ENCODE measurements at places on chromosomes 12 and 14.
A peak's percentile ranks its signal among the peaks of the same experiment; 100 is the strongest.

GRCh38 chr14:104451474-104451873 lies 128.1 kb upstream of the C14orf180 start:
- DNase-seq: no peak

DNA sequence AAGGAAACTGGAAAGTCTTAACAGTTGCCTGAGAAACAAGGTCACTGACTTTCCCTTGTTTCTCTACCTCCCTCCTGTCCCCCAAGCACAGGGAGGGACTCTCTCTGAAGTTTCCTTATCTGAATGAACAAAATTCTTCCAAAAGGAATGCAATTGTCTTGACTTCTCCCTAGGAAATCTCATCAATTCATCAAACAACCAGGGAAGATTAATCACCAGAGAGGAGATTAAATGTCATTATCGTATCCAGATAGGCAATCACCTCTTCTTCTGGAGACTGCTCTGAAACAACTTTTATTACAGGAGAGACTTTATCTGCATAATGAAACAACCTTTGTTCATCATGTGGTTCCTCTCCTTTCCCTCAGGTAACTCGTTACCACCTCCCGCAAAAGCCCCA lies 431.4 kb downstream of the SLC16A7 start:
- DNase-seq: no peak

DNA sequence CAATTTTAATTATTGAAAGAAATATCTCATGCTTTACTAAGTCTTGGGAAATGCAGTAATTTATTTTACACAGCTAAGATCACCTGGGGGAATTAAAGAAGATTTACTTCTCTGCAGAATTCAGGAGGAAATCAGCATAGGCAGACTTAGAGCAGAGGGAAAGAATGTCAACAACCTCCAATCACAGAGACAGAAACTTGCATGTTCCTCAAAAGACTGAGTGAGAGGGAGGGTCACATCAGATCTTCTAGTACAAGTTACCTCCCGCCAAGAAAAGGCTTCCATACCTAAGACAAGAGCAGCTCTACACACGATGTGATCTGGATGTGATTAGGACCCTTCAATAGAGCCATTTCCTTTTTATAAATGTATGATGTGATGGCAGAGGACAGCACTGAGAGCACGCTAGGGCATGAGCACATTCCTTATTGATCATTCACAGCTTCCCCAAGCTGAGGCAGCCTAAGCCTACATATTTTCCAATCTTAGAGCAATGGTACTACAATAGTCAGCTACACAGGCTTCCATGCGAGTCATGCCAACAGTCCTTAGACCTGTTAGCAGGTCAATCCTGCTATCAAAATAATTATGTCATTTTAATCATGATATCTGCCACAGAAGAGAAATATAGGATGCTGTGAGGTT lies 403.3 kb downstream of the ETNK1 start:
- no peak for DNase-seq

DNA sequence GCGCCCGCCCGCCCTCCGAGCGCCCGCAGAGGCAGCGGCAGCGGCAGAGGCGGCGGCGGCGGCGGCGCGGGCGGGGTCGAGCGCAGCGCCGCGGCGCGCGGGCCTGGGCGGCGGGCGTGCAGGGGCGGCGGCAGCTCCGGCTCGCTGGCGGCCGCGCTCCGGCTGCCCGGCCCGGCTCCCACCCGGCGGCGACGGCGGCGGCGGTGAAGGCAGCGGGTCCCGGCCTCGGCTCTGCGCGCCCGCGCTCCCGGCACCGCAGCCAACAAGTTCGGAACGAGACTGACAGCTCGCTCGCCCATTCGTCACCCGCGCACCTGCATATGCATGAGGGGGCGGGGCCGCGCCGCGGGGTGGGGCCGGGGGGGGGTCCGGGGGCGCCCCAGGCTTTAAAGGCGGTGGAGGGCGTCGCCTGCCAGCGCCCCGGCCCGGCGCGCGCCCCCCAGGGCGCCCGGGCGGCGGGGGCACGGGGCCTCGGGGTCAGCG lies at the start of gene JAG2:
JAG2 (minus strand) TSS at position 281 of the 483 bp plus-strand sequence. CDS start 356 bp downstream, outside the sequence.
- peak; percentile 61 for DNase-seq
